ENCODE measurements at places on chromosomes 3 and 15.

GRCh38 chr3:190004656-190005055 lies 116.0 kb downstream of the P3H2 start:
- no peak for DNase-seq

DNA sequence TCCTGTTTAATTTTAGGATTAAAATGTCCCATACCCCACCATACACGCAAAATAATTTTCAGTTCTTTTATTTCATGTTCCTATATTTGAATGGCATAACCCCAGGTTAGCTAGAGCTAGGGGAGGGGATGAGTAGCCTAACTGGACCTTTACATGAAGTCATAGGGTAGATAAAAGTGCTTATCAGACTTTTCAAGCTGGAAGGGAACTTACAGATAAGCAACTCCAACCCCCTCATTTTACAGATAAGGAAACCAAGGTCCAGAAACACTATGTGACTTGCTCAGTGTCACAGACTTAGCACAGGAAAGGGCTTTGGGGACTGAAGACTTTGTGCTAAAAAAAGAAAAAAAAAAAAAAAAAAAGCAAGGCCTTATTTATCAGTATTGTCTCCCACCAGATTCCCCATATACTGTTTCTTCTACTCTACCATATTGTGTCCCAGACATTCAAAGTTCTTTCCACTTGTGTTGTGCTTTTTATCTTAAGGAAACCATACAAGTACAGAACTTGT lies 10.6 kb upstream of the TNIK start:
- no peak for DNase-seq

DNA sequence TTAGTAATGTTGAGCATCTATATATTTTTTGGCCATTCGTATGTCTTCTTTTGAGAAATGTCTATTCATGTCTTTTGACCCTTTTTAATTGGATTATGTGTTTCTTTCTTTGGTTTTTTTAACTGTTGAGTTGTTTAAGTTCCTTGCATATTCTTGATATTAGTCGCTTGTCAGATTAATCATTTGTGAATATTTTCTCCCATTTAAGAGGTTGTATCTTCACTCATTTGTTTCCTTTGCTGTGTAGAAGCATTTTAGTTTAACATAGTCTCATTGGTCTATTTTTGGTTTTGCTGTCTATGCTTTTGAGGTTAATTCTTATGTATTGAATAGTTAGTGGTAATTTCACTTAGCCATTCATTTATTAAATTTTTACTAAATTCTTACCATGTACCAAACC lies 283.8 kb downstream of the ZPLD1 start:
- no peak for DNase-seq

DNA sequence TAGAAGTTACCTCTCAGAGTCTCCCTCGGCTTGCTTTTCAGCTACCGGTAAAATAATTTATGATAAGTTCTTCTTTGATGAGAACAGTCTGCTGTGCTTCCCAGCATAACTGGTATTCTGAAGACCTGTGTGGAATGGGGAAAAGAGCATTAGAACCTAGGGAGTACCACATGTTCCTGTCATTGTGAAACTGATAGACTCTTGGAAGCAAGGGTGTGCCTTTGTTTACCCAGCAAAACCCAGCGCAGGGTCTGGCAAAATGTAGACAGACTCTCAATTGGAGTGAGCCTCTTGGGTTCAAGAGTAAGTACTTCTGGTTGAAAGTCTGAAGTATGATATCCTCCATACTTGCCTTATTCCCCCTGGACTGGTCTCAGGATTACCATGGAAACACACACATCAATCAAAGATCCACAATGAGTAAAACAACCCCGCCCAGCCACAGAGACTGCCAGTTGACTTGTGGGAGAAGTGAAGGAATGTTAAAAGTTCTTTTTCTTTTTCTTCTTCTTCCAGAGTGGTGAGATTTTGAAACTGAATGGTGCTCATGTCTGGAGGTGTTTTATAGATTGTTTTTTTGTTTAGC lies 652.4 kb upstream of the NAALADL2 start:
- no peak for DNase-seq

DNA sequence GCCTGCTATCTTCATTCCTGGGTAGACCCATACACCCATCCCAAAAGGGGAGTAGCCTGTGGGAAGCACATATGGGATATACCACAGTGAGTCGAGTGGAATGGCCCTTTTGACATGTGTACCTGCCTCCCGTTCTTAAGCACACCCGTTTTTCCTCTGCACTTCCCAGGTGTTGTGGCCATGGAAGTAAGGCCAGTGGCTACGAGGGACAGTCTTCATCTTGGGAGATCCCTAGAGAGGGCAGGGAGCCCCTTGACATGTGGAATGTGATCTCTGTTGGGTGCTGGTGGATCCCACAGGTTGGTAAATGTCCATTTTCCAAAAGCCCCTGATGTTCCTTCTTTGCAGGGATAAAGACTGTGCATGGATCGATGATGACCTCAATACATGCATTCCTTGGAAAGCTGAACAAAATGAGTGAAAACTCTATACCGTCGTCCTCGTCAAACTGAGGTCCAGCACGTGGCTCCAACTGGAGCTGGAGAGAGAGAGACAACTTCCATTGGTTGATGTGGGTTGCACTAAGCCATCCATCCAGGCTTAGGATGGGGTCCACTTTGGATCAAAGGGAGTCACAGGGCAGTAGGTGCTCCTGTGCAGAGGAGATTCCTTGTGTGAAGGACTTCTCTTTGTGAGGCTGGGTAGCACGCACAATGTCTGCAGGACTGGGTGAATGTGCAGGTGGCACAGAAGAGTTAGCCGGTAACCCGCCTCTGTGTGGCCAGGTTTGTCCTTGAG lies 136.8 kb downstream of the SNRPN start:
- DNase-seq = no peak

DNA sequence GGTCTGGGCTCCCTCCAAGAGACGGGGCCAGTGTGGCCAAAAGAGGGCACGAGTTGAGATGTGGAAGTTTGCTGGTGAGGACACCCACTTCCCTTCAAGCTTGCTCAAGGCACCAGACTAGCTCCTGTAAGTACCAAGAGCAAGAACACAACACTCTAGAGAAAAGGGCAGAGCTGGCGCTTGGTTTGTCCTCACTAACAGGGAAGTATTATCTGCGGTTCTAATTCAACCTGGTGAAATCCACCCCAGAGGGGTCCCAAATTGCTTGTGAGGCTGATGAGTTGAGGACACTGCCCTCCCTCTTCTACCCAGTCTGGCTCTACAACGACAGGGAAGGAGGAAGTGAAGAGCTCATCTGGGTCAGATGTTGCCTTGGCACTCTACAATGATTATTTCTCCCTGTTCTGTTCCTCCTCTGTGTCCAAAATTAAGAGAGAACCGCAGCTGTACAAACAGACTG lies 16.9 kb upstream of the FSIP1 start:
- no peak for DNase-seq

DNA sequence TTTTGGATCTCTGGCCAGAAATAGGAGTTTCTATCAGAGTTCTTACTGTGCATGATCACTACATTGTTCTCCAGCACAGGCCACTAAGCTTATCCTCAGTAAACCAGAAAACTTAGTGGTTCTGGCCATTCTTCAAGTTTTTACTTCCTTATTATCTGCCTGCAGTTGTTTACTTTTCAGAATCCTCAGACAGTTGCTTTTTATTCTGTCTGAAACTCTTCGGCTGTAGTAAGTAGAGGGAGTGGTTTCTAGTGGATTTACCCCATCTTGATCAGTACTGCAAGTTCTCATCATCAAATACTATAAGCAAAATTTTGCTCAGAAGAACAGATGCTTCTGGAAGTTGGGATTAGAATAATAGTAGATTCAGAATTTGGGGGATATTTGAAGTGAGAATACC lies 193.0 kb upstream of the RARB start:
- no peak for DNase-seq

DNA sequence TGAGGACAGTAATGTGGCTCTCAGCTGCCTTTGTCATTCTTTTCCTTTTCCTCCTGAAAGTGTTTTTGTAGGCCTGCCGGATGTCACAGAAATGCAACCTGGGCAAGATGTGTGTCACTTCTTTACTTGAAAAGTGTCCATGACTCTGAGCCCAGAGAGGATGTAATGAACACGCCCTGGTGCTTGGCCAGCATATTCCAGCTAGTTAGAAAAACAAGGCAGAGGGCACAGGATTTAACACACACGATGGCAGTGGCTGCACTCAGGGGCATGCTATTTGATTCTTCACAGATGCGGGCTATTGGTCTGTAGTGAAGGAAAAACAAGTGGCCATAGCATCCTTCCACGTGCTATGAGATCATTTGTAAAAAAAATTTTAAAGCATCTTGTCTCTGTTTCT lies 30.3 kb upstream of the PTX3 start:
- DNase-seq = no peak

DNA sequence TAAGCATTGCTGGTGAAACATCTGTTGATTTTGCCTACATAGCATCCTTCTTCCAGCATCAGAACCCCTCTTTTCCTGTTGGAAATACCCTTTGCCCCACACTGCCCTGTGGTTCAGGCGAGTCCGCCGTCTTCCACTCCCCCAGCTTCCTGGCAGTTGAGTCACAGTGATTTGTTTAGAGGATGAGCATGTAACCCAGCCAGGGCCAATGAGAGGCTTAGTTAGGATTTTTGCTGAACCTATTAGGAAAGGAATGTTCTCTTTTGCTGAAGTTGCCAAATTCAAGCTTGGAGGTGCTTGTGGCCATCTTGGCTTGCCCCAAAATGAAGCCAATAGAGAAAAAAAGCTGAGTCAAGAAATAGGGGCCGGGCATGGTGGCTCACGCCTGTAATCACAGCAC lies 19.0 kb upstream of the MEX3B start:
- no peak for DNase-seq

- no peak for DNase-seq
Measured at GRCh38 chr3:39137991-39138803, 15.2 kb downstream of the CSRNP1 start.

GRCh38 chr15:81075272-81075671 lies 58.8 kb upstream of the CFAP161 start:
- no peak for DNase-seq

GRCh38 chr15:73930790-73931281 lies 4.6 kb downstream of the LOXL1 start:
- no peak for DNase-seq

GRCh38 chr3:139758654-139759291 lies 81.0 kb upstream of the NMNAT3 start:
- DNase-seq = no peak

DNA sequence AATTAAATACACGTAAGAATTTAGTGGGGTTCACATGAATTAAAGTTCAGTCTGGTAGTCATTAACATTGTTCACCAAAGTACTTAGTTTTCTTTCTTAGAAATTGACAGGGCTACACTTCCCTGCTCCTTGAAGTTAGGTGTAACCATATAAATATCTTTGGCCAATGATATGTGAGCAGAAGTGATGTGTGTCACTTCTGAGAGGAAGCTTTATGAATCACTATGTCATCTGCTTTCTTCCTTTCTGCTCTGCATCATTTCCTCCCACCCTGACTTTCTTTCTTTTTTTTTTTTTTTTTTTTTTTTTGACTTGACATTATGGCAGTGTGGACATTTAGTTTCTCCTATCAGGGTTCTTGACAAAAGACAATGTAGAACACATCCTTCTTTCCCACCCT lies 156.2 kb upstream of the COL8A1 start:
- DNase-seq = no peak

DNA sequence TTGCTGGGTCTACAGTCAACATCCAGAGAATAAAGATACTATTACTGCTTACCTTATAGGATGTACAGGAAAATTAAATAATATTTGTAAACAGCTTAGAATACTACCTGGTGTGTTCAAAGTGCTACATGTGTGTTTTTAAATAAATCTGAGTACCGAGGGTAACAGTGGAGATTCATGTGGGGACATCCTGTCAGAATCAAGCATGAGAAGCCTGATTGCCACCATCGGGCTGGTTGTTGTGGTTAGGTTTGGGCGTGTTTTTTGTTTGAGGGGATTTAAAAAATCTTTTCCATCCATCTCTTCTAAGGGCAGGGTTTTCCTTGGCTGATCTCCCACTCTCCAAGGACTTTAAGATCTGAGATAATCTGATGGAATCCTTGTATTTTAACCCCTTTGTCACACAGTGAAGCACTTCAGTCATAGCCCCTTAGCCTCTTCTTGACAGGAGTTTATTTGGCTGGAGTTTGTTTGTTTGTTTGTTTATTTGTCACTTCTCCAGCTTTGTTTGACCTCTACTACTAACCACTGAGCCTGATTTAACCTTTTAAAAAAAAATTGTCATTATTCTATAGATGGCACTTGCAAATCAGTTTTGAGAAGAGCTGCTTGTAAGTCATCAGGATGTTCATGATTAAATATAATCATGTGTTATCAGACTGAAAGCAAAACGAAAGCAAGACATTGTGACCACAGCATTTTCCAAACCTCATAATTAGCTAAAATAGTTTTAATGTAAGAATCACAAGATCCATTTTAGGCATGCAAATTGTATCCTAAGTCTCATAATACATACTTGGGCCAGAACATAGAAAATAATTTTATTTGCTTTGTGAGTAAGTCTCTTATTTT lies 72.8 kb upstream of the RARB start:
- no peak for DNase-seq

DNA sequence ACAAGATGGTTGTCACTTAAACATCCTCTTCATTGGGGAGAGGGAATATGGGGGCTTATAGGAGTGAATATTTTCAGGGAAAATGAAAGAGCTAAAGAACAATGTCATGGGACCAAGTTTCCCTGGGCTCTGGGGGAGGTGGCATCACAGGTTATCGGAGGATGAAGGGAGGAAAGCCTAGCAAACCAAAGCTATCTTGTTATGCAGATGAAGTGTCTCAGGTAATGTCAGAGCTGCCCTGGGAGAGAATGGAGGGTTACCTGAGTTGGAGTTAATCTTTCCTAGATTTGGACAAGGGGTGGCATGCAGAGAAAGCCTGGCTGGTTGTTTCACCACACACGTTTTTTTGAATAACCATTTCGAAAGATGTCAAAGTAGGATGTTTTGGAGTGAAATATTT lies 308.1 kb upstream of the ATP10A start:
- DNase-seq = no peak

- no peak for DNase-seq
Measured at GRCh38 chr3:144957398-144958101, 985.9 kb downstream of the DIPK2A start.

GRCh38 chr15:45101749-45102148 lies 12.2 kb downstream of the DUOX2 start:
- DNase-seq = no peak

- no peak for DNase-seq
Measured at GRCh38 chr3:175590745-175591144, 731.6 kb downstream of the NAALADL2 start.

- no peak for DNase-seq
Measured at GRCh38 chr3:145286937-145287336, 874.0 kb downstream of the PLOD2 start.

DNA sequence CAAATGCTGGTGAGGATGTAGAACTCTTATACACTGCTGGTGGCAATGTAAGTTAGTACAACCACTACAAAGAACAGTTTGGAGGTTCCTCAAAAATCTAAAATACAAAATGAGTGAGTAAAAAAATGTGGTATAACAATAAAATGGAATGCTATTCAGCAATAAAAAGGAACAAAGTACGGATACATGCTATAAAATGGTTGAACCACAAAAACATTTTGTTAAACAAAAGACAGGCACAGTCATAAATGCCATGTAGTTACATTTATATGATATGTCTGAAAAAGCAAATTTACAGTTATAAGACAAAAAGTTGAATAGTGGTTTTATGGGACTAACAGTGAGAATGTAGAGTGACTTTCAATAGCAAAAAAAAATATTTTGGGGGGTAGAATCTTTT lies 285.8 kb downstream of the TBC1D5 start:
- DNase-seq = no peak

GRCh38 chr3:52454938-52455282 lies 494 bp upstream of the NISCH start:
- DNase-seq = no peak
